ENCODE measurements at places on chromosomes 7 and 10. TPM values are rescaled to one million over a fixed set of nuclear protein-coding genes. Genes with fewer than 3 reads are reported as not detected.

GRCh38 chr7:30365621-30366020 lies 81.2 kb downstream of the ZNRF2 start:
- DNase-seq, result no peak

The SSBP1 gene
- total RNA-seq, result 242 TPM

The ATOH7 gene
- total RNA-seq, result not detected

The NPTX2 gene
- total RNA-seq, result not detected

The MBLAC1 gene
- 2.9 TPM for total RNA-seq

All from HT-29 (cell line).